ENCODE measurements at places on chromosomes 12 and 14. TPM values are rescaled to one million over a fixed set of nuclear protein-coding genes. Genes with fewer than 3 reads are reported as not detected.

KRT77 gene
- total RNA-seq: not detected

DHRS2 gene
- total RNA-seq: not detected

DPY19L2 gene
- total RNA-seq: 45.3 TPM

KRT83 gene
- not detected for total RNA-seq

B4GALNT1 gene
- 2.4 TPM for total RNA-seq

NRL gene
- 1.8 TPM for total RNA-seq

LRR1 gene
- total RNA-seq: 7.4 TPM

NKX2-1 gene
- not detected for total RNA-seq

TMEM119 gene
- 3.0 TPM for total RNA-seq

TOX4 gene
- total RNA-seq: 65.1 TPM

KCNC2 gene
- total RNA-seq: not detected

GLT8D2 gene
- 7.5 TPM for total RNA-seq

CCDC177 gene
- total RNA-seq: not detected

TAMALIN gene
- 25.3 TPM for total RNA-seq

VAMP1 gene
- 6.2 TPM for total RNA-seq
